ENCODE measurements at places on chromosomes 3 and 15. TPM values are rescaled to one million over a fixed set of nuclear protein-coding genes. Genes with fewer than 3 reads are reported as not detected.

GTPBP8 gene
- 21.5 TPM for total RNA-seq

HHATL gene
- not detected for total RNA-seq

IL20RB gene
- 0.48 TPM for total RNA-seq

DNA sequence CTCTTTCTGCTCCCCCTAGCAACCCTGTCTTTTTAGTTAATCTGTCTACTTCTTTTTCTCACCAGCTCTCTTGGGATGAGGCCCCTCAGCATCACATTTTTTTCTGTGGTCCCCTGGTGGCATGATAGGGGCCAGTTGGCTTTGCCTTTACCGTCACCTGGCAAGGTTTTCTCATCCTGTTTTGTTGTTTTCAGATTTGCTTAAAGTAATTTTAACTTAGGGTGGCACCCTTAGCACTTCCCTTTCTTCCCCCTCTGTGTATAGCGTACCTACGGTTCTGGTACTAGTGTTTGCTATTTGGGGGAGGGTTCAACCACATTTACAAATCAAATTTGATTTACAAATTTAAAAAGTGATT is 35.6 kb downstream of the PDCD6IP start:
- no peak overlapping the region for H3K4me3 ChIP-seq
- no peak overlapping the region for H3K27ac ChIP-seq
- H3K27me3 ChIP-seq = no peaks in the 10 kb centered on the region
- no peaks in the 10 kb centered on the region for H3K36me3 ChIP-seq
- no peak for DNase-seq
- no peaks in the 10 kb centered on the region for H3K4me1 ChIP-seq

- no peaks in the 10 kb centered on the region for H3K36me3 ChIP-seq
- H3K27me3 ChIP-seq = no peaks in the 10 kb centered on the region
- no peak for DNase-seq
- H3K4me3 ChIP-seq = no peak overlapping the region
- no peaks in the 10 kb centered on the region for H3K4me1 ChIP-seq
Measured at GRCh38 chr3:8778475-8778874, 9.1 kb upstream of the OXTR start.
